Transverse colon (tissue), 4 donors: ENCODE measurements at places on chromosomes 12 and 14. TPM values are rescaled to one million over a fixed set of nuclear protein-coding genes. Genes with fewer than 3 reads are reported as not detected.

Gene MAP1LC3B2
- total RNA-seq: not detected

Gene CRACR2A
- 165 TPM for total RNA-seq

Gene SOAT2
- total RNA-seq: not detected

Gene KRT2
- total RNA-seq: not detected

Gene TCL1B
- total RNA-seq: 0.64 TPM

GRCh38 chr12:92879698-92880322, 49.3 kb downstream of the EEA1 start:
- no peak for DNase-seq

DNA sequence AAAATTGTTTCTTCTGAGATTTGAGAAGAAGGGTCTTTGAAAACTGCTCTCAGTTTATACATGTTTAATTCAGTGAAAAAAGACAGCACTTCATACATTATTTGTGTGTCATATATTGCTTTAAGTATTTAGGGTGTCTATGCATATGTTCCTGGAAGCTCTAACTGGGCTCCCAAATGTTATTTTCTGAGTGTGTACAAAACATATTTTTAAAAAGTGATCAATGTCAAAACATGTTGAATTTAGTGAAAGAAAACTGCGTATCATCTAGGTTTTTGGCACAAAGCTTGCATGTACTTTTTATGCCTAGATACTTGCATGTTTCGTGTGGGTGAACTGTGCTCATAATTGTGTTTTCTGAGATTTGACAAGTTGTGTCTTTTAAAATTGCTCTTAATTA, 81.6 kb downstream of the ASCL4 start:
- no peak for DNase-seq

GRCh38 chr12:55818886-55819285, 1.0 kb downstream of the ORMDL2 start:
- no peak for DNase-seq

GRCh38 chr14:104601786-104602185, 2.8 kb downstream of the TMEM179 start:
- DNase-seq: no peak

DNA sequence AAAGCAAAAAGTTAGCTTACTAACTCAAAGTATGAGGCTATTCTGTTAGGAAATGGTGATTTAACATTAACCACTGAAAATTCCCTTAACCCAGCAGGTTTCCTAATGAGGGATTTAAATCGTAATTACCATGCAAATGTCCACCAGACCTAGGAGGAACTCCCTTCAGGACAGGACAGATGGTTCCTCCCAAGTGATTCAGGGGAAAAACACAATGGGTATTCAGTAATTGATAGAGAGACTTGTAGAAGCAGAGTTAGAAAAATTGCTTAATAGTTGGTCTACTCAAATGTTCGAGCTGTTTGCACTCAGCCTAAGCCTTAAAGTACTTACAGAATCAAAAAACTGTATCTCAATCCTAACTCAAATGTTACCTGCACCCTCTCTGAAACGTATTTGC, 21.6 kb downstream of the RERGL start:
- no peak for DNase-seq

GRCh38 chr14:60695327-60695726, 28.8 kb downstream of the SIX4 start:
- DNase-seq: no peak

DNA sequence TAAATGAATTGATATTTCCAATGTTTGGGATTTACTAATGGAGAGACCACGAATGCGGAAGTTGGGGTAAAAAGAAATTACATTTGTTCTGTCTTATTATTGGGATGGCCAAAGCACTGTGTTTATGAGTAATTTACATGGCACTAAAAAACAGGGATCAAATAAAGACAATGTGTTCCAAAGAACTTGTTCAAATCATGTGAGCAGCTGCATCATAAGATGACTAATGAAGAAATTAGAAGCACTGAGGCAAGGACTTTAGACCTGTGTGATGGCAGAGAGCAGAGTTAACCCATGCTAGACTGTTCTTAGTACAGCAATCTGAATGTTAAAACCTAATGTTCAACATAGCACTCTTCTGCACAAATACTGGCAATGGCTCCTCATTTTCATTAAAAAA, 34.3 kb upstream of the DCN start:
- no peak for DNase-seq

DNA sequence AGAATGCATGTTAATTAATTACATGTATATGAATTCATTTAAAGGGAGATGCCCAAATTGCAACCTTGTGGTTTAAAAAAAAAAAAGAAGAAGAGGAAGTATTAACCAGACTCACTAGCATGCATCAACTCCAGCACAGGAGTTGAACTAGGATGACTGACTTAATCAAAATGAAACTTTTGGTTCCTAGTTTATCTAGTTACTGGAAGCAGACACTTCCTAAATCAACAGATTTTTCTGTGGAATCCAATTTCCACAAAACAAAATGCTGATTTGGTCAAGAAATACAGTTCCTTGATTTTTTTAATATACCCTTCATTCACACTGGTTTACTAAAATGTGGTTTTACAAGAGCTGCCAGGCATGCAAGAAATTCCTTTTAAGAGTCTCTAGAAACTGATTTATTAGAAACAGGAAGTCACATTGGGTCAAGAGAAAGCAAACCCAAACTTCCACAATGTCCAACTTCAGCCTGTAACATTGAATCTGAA, 41.6 kb downstream of the ITPR2 start:
- DNase-seq: no peak

DNA sequence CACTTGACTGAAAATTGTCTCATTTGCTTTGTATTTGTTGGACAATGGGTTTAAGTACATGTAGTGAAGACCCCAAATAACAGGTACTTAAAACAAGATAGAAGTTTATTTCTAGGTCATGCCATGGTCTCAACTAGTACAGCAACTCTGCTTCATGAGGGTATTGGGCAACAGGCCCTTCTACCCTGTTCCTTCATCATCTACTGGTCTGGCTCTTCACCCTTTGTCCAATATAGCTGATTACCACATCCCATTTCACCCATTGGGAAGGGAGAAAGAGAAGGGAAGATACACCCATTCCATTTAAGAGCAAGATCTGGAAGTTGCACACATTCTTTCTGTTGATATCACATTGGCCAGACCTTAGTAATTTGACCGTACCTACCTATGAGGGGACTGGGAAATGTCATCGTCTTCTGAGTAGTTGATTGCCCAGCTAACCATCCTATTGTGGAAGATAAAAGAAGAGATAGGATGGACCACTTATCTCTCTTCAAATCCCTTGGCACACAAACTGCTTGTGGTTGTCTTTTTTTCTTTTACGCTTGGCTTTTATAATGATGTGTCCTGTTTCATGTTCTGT, 104.6 kb downstream of the DIP2B start:
- DNase-seq: no peak

DNA sequence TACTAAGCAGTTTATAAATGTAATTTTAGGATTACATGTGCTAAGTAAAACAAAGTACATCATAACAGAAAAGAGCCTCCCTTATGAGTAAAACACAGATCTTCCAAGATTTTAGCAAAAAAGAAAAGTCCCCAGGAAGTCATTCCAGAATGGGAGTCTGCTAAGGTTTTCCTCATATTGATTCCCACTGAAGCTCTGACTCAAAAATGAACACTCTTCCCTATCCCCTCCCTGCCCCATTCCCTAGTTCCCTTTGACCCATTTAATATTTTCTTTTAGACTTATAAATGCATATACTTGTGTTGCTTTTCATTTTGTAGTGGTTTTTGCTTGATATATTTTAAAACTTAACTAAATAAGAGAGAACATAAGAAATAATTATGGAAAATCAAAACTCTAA, 40.1 kb downstream of the PTGER2 start:
- DNase-seq: no peak

DNA sequence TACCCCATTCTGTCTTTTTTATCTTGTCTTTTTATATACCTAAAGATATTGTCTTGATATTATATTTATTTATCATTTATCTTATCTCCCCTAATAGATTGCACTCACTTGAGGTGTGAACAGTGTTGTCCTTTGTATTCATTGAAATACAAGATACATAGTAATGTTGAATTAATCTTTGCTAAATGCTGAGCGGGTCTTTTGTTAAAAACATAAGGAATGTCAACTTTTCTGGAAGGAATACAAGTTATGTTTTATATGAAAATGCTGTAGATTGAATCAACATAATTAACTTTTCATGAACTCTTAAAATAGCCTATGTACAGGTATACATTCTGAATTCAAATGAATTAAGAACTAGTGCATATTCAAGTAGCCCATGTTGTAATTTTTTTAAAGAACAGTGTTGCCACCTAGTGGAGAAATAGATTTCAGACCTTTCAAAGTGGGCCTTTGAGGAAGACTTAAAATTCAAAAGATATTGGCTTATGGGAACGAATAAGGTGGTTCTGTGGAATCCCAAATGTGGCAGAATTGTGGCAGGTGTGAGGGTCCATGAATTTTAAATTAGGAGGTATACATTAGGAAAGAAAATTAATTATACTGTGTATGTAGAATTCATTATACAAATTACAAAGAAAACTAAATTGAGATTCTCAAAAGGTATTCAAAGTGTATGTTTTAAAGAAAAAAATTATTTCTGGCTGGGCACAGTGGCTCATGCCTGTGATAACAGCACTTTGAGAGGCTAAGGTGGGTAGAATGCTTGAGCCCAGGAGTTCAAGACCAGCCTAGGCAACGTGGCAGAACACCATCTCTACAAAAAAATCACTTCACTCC, 19.1 kb downstream of the BBOF1 start:
- no peak for DNase-seq

DNA sequence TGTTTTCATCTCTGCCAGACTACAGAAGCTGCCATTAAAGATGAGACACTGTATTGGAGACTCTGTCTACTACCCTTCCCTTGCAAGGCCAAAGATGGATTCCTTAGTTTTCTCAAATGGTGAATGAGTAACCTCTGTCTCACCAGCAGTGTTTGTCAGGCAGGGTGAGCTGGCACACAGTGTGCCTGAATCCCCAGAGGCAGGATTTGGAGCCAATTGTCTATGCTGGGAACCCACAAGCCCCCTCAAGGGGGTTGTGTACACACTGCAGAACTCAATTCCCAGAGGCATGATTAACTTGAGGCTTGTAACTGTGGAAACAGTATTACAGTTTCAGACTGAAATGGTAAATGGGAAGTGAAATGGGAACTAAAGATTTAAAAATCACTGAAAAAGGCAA, 136.8 kb upstream of the PTPRB start:
- DNase-seq: no peak

DNA sequence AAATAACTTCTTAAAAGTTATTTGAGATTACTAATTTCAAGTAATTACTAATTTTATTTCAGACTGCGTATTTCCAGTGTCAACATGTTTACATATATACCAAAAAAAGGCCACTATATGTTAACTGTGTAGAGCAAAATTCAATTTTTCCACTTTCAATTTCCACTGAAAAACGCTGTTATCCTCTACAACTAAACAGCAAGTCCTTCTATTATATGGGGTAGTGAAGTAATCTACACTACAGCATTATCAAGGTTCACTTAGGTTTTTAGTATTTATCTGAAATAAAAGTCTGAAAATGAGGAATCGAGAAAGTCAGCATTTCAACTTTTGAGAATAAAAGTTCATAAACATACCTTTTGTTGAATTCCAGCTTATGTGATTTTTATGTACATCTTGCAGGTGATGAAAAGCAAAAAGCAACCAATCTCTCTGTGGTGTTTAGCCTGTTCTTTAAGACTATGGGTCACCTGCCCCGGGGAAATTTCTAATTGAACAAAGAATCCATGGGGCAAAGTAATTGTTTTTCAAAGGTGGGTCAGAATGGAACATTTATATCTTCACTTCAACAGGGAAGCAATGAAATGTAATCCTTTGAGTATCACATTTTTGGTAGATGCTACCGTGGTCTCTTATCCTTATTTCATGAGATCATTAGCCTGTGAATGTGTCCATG, 3.3 kb downstream of the BTG1 start:
- DNase-seq: no peak

- DNase-seq: no peak
Observed at GRCh38 chr12:29792853-29793252, 9.1 kb upstream of the TMTC1 start.

DNA sequence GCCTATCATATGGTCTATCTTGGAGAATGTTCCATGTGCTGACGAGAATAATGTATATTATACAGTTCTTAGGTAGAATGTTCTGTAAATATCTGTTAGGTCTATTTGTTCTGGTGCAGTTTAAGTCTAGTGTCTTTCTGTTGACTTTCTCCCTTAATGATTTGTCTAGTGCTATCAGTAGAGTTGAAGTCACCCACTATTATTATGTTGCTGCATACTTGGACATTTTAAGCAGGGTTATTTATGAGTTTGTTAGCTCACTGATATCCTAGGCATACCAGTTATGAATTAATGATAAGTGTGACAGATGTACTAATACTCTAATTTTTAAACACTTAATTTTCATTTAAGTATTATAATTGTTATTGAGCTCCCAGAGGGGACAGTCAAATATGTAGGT, 292.5 kb downstream of the AKAP6 start:
- DNase-seq: no peak

DNA sequence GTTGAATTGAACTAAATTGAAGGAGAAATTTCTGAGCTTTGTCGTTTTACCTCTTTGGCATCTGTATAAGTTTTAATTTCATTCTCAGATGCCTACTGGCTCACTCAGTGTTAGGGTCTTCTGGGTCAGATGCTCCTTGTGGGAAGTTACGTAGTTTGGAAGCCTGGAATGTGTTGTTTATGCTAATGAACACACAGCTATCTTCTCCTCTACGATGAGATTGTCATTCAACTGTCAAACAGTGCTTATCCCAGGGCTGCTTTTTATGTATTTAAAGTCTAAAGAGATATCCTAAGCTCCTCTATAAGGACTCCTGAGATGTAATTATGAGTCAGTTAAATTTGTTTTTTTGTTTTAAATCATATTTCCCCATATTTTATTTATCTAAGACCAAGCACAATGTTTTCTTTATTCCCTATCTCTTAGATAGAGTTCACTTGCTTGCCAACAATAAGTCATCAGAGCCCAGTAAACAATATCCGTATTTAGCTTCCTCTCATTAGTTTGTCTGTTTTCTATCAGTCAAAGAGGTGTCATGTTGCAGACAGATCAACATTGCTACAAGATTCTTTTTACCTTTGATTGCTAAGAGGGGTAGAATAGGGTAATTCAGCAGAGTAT, 368.0 kb upstream of the PDE3A start:
- no peak for DNase-seq

- no peak for DNase-seq
Observed at GRCh38 chr12:7136676-7137075, 6.5 kb downstream of the CLSTN3 start.

DNA sequence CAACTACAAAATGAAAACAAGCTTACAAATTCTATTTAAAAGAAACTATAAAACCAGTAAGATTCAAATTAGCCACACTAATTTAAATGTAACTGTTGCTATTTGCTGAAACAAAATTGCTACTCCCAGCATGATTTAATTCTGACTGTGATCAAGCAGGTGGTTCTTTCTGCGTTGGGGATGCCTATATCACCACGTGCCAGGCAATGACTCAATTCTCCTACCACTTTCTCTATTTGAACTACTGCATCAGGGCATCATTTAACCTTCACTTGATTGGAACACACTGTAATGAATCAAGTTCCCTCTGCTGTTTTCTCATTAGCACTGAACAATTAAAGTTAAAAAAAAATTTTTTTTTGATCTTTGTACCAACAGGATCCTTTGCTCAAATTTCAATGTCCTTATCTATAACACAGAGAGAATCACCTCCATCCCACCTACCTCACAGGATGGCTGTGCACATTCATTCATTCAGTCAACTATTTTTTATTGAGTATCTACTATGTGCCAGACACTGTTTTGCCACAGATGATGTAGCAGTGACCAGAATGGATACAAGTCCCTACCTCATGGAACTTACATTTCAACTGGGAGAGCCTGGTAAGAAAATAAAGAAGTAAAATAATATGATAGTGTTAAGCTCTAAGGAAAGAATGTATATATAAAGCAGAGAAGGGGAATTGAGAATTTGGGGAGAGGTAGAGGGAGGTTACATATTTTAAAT, 8.0 kb upstream of the ACTN1 start:
- DNase-seq: no peak
